Left cardiac atrium (tissue), 4 donors: ENCODE measurements at places on chromosomes 7 and 10.

GRCh38 chr7:90850471-90850870, 254.3 kb downstream of the CDK14 start:
- no peak for DNase-seq

DNA sequence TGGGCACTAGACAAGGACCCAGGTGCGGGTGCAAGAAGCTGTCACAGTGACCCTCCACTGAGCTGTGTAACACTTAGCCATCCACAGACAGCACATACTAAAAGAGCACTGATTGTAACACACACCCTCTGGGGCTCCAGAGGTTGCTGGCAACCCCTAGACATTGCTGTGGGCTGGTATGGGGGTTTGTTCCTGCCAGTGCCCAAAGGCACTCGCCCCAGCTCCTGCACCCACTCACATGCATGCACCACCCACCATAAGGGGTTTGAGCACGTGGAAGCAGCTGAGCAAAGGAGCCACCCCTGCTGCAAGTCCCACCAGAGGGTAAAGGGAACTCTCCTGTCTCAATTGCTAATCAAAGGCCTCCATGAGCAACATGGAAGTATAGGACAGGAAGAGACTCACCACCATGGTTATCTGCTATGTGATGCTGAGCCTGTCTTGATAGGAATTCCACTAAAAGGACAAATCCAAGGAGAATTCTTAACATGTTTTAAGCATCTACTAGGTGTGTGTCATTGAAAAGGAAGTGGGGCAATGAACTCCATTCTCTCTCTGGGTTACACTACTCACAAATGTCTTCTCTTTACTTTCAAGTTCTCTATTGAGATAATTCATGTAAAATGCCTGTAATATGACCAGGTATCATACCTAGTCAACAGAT, 103.1 kb downstream of the GFRA1 start:
- no peak for DNase-seq

- DNase-seq, result peak; percentile 47
Observed at GRCh38 chr10:7264313-7264756, 146.5 kb downstream of the SFMBT2 start.

DNA sequence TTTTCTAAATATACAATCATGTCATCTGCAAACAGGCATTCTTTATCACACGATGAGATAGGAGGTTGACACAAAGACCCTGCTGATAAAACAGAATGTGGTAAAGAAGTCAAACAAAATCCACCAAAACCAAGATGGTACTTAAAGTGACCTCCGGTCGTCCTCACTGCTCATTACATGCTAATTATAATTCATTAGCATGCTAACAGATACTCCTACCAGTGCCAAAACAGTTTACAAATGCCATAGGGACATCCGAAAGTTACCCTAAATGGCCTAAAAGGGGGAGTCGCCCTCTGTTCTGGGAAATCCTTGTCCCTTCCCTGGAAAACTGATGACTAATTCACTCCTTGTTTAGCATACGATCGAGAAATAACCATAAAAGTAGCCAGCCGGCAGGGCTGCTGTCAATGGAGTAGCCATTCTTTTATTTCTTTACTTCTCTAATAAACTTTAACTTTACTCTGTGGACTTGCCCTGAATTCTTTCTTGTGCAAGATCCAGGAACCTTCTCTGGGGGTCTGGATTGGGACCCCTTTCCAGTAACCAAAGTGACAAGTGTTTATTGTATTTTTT, 126.6 kb downstream of the CCDC71L start:
- no peak for DNase-seq

- no peak for DNase-seq
Observed at GRCh38 chr10:77879065-77879464, 47.5 kb downstream of the DLG5 start.

DNA sequence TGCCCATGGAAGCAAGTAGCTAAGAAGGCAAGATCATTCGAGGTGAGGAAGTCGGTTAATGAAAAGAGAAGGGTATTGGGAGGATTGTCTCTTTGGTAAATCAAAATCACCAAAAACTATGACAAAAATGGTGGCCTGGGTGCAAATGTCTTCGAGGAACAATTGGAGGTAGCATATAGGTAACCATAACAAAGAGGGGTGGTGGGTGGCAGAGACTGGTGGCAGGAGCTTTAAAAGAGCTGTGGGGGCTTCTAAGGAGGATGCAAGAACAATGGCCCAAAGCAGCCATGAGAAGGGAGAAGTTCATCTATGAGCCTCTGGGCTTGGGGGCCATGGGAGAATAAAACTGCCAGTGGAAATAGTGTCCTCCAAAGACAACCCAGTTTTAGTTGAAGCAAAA, 172.2 kb upstream of the PDE1C start:
- no peak for DNase-seq

GRCh38 chr10:77380723-77381122, 256.9 kb downstream of the KCNMA1 start:
- no peak for DNase-seq

DNA sequence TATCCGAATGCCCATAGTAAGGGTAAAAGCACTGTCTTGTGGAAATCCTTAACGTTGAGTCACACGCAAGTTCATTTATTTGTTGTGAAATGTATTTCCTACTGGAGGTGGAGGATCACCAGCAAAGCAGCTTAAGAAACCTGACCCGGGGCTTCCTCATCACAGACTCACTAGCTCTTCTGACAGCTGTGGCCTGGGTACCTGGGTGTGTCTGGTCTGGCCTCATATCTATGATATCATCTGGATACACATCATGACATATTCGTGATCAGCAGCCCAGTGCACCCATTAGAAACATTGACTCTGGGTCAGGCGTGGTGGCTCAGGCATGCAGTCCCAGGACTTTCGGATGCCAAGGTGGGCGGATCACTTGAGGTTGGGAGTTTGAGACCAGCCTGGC, 8.8 kb downstream of the DRGX start:
- DNase-seq, result no peak

DNA sequence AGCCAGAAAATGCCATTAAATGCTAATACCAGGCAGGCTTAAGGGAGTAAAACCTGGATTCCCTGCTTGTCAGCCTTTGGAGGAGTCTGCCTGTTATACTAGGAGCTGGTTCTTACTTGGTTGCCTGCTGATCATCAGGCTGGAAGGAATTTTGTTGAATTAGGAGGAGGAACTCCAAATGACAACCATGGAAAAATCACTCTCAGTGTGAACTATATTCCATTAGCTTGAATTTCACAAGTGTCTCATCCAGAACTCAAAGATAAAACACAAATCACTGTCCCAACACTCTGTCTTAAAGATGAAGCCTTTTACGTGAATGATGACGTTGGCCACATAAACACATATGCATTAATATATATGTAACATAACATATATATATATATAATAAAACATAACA, 238.9 kb upstream of the PLXDC2 start:
- no peak for DNase-seq

GRCh38 chr10:5616046-5616445, 50.3 kb downstream of the ASB13 start:
- no peak for DNase-seq

- DNase-seq, result no peak
Observed at GRCh38 chr7:95925971-95926370, 153.6 kb downstream of the DYNC1I1 start.

GRCh38 chr10:98852686-98853085, 383.0 kb downstream of the HPSE2 start:
- no peak for DNase-seq

DNA sequence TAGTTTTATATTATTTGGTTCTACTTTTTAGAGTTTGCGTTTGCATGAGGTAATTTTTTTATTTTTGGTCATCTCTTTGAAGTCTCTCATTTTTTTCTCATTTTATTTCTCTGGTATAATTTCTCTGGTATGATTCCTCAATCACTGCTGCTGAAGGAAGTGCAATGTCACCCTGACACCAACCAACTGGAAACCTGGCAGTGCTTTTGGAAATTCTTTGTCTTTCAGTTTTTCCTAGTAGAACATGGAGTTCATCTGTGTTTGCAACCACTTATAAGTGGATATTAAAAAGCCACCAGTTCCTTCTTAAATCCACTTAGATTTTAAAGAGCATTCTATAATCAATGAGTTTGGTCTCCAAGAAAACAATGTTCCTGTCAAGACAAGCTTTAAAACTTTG, 291.8 kb downstream of the PRKG1 start:
- peak; percentile 23 for DNase-seq

GRCh38 chr7:111098011-111098925, 7.3 kb downstream of the LRRN3 start:
- peak; percentile 33 for DNase-seq

GRCh38 chr10:16491933-16492332, 29.7 kb downstream of the C1QL3 start:
- DNase-seq, result no peak

DNA sequence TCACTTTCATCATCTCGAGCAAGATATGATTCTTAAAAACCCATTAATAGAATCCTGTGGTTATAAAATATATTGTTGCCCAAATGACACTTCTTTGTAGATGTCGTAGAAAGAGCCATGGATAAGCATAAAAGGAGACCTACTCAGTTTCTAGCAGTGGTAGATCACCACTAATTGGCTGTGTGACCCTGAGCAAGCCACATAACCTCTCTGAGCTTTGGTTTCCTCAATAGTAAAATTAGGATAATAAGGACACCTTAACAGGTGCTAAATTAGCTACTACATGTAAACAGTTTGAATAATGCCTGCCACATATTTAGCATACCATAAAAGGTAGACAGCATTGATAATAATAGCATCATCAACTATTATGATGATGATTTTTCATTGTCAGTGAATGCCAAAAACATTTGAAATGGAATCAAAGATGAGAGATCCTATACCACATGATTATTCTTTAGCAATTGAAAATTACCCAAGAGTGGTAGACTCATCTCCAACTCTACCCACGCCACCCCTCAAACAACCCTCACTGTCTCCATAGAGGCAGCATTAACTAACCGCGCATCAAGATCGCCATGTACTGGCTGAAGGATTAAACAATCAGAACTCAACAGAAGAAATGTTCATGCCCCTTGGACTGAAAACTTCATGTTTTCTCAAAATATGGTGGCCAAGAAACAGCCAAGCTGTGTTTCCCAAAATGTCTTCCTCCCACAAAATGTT, 45.8 kb downstream of the CHST15 start:
- no peak for DNase-seq

- no peak for DNase-seq
Observed at GRCh38 chr7:83876593-83876992, 227.7 kb upstream of the SEMA3E start.

DNA sequence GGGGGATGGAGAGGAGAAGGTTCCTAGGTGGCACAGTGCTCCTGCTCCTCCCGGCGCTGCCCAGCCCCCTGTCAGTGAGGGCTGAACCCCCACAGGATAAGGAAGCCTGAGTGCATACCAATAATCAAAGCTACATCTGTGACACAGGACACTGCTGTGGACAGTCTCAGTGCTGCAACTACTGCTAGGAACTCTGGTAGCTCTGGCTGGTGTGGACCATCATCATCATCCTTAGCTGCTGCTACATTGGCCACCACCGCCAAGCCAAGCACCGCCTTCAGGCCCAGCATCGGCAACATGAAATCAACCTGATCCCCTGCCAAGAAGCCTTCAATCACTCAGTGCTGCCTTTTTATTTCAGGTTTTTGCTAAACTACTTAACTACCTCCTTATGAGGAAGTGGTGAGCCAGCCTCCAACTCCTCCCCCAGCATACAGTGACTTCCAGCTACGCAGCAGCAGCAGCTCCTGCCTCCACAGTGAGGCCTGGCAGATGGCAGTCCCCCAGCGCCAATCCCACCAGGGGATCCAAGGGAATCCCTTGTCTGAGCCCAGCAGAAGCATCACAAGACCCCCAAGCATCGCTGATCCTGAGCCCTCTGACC, 32.1 kb upstream of the SLC26A4 start:
- no peak for DNase-seq

DNA sequence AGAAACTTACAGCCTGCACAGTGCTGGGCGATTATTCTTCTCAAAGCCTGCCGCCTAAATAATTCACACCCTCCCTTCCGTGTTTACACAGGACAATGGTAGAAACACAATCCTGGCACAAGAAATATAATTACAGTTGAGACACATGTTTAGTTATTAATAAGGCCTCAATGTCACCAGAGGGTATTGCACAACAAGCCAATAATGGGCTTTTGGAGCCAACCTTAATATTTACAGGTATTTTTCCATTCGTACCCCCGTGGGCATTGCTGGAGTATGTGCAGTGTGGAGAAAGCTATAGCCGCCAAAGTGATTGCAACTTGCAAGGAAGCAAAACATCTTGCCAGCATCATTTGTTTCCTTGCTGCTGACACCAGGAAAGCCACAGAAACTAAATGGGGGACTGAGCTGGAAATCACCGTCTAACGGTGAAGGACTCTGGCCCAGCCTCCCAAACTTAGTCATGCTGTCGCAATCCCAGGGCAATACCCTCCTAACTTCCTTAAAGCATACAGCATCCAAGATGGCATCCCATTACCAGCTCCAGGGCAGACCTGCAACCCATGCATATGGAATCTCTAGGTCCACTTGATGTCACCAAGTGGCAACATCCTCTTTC, 8.6 kb downstream of the CALN1 start:
- no peak for DNase-seq

- DNase-seq, result no peak
Observed at GRCh38 chr10:114856544-114857287, 35.1 kb downstream of the FHIP2A start.

DNA sequence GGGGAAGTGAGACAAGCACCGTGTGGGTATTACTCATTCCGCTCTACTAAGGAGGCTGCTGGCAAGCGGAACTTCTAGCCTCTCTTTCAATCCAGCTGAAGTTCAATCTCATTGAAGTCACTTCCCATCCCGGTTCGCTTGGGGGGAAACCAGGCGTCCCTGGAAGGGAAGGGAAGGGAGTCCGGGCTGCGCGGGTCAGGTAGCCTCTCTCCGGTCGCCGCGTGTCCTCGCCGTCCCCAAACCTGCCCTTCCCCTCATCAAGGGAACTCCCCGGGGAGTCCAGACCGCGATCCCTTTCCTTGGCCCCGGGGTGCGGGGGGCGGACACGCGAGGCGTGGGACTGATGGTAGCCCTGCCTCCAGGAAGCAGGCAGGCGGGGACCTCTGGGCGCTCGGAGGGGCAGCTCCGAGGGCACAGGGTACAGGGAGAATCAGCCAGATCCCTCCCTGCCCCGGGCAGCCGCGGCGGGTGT, 598 bp upstream of the ZEB1 start:
- DNase-seq, result peak; percentile 69

DNA sequence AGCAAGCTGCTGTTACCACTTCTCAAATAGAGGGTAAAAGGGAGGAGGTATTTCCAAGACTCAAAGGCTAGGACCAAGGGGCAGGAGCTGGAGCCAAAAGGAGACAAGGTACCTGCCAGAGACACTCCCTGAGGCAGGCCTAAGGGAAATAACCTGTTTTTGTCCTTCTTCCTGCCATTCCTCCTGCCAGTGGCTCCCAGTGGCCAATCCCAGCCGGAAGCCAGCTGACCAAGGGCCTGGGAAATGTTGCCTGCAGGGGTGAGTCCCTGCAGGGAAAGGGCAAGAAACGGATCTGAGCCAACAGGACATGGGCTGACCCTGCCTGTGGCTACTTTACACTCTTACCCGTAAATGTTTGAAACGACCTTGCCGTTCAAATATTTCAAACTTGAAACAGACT, 3.5 kb downstream of the CYTH3 start:
- no peak for DNase-seq

DNA sequence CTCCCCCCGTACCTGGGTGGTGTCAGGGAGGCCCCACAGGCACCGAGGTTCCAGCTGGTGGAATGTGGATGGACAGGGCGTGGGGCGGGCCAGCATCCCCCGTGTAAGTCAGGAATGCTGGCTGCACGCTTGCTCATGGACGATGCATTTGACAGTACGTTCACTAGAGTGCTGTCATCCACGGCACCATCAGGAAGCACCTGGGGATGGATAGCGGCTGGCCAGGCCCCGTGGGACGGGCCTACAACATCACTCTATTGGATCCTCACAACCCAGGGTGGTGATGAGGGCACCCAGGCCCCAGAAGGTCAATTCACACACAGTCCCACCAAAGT, 63.6 kb downstream of the INSIG1 start:
- DNase-seq, result peak; percentile 10

- no peak for DNase-seq
Observed at GRCh38 chr10:4280461-4281189, 495.6 kb upstream of the KLF6 start.
